ENCODE measurements at places on chromosomes 12 and 14.

GRCh38 chr14:64910847-64911495 is 3.3 kb upstream of the CHURC1 start:
- peak; percentile 61 for DNase-seq

DNA sequence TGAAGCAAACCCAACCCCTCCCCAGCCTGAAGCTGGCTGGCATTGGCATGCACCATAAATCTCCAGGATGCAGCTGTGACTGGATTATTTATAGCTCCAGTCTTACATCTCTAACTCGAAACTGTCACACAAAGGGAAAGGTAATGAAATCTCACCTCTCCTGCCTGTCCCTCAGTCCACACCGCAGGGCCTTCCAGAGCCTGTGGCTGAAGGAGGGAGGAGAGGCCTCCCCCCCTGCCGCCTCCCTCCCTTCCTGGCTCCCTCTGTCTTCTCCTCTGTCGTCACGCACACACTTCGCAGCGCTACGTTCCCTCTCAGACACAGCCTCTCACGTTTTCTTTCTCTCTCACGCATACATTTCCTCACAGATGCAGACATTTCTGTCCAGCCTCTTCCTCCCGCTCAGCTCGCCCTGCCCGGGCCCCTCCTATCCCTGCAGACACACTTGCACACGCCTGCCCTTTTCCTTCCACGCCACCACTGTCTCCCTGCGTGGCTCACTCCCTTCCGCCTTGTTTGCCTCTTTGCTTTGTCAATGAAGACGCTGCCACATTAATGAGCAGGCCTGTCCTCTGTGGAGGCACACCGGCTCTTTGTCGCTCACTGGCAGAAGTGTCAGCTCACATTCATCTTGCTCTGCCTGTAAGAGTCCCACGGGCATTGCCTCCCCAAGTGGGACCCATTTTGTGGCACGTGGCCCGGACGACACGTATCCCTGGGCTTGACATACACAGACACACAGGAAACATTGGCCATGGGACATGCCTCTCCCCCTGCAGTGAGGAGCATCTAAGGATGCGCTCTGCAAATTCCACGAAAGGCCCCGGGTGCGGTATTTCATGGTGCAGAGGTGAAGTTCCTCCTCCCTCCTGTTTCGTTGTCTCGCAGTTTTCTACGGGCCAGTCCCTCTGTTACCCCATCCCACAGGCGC is 27.9 kb downstream of the IRF2BPL start:
- no peak for DNase-seq

DNA sequence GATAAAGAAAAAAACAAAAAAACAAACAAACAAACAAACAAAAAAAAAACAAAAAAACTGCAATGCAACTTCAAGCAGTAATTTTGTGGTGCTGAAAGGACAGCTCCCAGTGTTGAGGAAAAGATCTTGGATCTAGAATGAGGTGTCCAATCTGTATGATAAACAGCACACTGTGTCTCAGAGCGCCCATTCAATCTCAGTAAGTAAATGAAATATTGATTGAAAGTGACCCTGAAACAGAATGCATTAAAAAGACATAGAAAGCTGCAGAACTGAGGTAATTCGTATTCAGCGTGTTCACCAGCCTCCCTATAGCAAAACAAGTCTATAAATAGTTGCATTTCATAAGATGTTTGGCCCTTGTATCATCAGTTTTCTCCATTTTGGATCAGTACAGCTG is 153.0 kb downstream of the NOVA1 start:
- DNase-seq, result no peak

- no peak for DNase-seq
Observed at GRCh38 chr12:54585243-54585642, 3.2 kb downstream of the PPP1R1A start.

DNA sequence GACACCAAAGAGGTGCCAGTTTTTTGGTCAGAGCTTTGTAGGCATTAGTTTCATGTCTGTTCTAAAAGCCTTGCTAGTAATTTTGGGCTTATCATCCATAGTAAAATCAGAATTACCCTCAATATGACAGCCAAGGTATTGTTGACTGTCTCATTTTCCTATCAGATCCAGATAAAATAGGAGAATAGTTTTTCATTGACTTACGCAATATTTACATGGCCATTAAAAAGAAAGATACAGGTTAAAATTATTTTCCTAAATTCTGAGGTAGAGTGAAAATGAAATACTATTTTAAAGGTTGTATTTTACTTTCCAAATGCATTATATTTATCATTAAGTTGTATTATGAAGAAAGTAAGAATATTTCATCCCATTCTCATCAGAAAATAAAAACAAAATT is 203.7 kb downstream of the LRFN5 start:
- no peak for DNase-seq

DNA sequence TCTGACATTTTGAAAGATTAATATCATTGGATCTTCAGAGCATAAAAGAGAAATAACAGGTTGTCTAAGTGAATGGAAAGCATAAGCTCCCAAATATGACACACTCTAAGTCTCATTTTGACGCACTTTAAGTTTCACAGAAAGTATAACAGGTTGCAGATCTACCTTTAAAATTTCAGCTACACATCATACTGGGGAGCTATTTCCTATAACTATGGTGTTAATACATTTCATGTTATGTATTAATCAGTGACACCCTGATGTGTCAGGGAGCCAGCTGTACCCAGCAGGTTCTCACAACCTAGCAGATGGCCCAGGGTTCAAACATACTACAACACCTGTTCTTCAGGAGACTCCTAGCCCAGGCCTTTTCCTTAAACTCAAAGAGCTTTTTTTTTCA is 31.1 kb upstream of the TMX1 start:
- no peak for DNase-seq

DNA sequence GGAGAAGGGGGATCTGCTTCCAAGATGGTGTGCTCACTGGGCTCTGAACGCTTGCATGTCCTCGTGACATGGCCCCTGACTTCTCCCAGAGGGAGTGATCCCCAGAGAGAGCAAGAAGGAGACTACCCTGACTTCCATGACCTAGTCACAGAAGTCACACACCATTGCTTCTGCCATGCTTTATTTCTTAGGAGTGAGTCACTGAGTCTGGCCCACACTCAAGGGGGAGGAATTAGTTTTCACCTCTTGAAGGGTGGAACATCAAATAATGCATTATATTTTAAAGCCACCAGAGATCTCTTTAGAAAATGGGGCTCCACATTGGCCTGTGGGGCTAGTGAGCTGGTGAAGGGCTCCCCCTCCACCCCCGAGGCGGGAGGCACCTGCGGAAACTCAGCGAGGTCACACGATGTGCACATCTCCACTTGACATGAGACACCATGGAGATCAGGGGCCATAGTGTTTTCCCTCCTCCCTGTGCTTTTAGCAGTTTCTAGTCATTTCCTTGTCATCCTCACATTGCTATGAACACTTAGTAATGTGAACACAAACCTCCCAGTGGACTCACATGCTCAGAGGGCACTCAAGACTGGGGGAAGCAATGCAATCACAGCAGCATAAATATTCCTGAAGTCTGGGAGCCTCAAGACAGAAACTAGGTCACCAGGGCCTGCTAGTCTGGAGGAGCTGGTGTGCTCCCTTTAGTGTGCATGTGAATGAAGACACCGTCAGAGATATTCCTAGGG is 87.4 kb upstream of the FZD10 start:
- no peak for DNase-seq

DNA sequence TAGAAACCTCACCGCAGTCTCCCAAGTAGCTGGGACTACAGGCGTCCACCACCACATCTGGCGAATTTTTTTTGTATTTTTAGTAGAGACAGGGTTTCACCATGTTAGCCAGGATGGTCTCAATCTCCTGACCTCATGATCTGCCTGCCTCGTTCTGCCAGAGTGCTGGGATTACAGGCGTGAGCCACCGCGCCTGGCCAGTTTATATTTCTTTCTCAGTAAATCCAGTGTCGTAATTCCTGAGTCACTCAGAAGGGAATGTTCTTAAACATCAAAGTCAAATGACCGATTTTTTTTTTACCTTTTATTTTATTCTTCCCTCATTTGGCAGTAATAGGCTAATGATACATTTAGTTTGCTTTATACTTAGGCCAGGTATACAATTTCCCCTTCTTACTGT is 80.5 kb downstream of the FBXO33 start:
- DNase-seq, result no peak

- no peak for DNase-seq
Observed at GRCh38 chr14:77044783-77045237, 16.3 kb upstream of the IRF2BPL start.

- DNase-seq, result peak; percentile 89
Observed at GRCh38 chr12:46661110-46661845, 164.5 kb downstream of the SLC38A4 start.
